ENCODE measurements at places on chromosomes 4 and X.

- no peak for DNase-seq
Measured at GRCh38 chr4:142373610-142374009, 472.5 kb downstream of the INPP4B start.

DNA sequence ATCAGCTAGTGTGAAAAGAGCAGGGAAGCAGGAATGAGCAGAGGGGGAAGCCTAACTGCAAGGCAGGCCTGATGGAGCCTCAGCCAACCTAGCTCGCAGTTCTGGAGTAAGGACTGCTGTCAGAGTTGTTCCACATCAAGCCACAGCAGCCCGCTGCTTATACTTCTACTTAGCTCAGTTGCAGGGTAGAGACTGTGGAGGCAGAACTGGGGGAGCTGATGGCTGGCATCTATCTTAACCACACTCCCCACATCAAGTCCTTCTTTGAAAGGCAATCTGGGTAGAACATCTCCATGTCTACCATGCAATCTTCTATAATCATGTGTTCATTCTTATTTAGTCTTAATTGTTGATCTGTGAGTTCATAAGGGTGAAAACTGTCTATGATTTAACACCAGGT is 46.1 kb downstream of the DDX60 start:
- DNase-seq: no peak

- no peak for DNase-seq
Measured at GRCh38 chr4:53189011-53189410, 176.8 kb downstream of the SCFD2 start.

GRCh38 chr4:118783887-118784286 is 52.0 kb downstream of the SEC24D start:
- DNase-seq: no peak

GRCh38 chr4:38075370-38076152 is 115.4 kb downstream of the PTTG2 start:
- DNase-seq: no peak

DNA sequence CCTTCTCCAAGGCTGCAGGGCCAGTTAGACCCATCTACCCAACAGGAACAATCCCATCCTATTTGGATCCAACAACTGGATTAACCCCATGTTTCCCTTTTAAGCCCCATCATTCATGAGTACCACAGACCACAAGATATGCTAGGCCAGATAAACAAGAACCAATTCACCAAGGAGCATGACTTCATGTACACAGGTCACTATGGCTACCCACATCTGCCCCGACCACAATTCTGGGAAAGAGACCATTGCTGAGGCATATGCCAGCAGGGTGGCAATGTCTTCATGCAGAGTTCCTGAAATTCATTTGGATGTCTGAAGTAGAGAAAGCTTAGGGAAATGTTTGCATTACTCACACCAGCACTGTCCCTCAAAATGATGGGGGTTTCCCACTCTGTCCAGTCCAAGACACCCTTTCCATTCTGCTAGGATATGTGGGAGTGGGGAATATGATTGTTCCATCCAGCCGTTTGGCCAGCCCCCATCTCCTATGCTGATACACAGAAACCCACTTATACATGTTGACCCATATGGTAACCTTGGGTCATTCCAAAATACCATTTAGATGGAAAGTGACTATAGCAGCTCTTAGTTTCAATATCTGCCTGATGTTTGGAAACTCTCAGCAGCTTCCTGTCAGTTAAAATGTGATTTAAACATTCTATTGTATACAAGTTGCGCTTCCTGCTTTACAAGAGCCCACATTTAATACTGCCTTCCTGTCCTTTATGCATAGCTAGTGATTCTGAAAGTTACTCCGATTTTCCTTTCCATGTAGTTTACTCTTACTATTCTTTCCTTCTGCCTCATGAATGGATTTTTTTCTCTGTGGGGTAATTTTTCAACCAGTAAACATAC is 129.0 kb downstream of the AMMECR1 start:
- DNase-seq: no peak

GRCh38 chrX:1554469-1555210 is 17.7 kb upstream of the P2RY8 start:
- no peak for DNase-seq

DNA sequence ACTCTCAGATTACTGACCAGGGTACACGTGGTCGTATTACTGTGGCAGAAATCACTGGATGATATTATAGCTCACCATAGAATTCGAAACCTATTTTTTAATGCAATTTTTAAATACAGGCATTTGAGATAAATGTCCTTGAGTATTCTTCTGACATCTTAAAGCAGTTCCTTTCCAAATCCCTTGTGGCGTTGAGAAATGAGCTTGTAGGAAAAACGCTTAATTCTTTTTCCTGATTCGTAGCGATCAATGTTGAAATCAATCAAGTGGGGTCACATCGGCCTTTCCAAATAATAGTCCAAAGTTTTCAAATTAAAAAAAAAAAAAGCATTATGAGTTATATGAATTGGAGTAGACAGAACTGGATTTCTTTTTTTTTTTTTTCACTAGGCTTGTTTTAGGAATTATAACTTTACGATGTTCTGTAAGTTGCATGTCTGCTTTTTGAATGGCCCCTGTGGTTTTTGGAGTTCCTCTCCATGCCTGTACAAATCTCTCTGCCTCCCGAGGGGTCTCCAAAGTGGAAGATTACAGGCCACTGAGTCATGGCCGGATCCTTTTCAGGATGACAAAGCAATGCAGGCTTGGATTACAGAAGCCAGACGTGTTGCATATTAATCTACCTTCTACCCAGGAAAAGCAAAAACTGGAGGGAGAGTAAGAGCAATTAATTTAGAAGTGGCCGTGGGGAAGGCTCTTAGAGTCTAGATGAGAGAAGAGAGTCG is 226.1 kb downstream of the SHOX start:
- DNase-seq: no peak

- DNase-seq: no peak
Measured at GRCh38 chr4:86587381-86588140, 6.6 kb upstream of the PTPN13 start.

DNA sequence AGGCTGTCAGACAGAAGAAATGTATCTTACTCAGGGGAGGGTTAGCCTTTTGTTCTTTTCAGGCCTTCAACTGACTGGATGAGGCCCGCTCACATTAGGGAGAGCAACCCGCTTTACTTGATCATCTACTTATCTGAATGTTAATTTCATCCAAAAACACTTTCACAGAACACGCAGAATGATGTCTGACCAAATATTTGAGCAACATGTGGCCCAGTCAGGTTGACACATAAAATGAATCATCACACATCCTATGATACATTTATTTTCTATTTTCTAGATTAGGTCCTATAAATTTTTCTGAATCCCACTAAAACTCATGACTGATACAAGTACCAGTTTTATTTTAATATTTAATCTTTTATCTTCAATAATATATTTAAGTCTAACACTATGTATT is 260.3 kb downstream of the IL15 start:
- DNase-seq: no peak

GRCh38 chr4:5791654-5792053 is 80.7 kb downstream of the EVC start:
- DNase-seq: no peak

GRCh38 chrX:50700921-50701320 is 113.1 kb downstream of the SHROOM4 start:
- DNase-seq: no peak

GRCh38 chr4:158322109-158322508 is 111.8 kb downstream of the TMEM144 start:
- DNase-seq: no peak

- no peak for DNase-seq
Measured at GRCh38 chr4:11640584-11640983, 211.9 kb upstream of the HS3ST1 start.

DNA sequence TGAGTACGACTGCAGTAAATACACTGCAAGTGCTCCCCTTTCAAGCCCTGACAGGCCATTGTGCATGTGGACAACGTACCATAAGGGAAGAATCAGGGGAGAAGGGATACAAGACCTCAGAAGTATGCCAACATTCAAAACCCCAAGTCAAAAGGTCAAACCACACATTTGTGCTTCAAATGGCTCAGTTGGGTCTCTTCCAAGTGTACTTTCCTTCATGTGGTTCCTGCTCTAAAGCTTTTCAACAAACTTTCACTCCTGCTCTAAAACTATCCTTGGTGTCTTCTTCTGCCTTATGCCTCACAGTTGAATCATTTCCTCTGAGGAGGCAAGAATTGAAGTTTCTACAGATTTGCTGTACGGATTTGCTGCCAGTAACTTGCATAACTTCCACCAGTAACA is 305.7 kb upstream of the SLIT2 start:
- no peak for DNase-seq

DNA sequence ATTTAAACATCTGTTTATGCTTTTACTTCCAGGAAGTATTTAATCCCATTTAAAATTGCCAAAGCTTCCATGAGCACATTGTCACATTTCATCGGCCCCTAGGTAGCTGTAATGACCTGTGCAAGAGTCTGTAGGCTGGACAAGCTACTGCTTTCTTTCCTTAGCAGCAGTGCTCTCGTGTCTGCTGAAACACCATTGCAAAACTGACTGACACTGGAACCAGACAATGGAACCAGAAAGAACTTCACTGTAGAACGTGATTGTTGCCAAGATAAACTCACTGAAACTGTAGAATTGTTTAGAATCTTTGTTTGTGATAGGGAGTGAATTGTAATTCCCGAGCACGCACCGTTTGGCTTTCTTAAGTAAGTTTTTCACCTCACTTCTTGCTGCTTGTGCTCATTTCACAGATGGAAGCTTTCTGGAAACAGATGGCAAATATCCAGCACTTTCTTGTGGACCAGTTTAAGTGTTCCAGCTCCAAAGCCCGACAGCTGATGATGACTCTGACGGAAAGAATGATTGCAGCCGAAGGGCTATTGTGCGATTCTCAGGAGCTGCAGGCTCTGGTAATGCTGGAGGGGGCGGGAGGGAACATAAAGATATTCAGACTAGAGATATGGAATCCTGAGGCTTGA is 36.9 kb downstream of the EVC start:
- DNase-seq: no peak

GRCh38 chr4:76990288-76991080 is 40.9 kb downstream of the SEPTIN11 start:
- no peak for DNase-seq

DNA sequence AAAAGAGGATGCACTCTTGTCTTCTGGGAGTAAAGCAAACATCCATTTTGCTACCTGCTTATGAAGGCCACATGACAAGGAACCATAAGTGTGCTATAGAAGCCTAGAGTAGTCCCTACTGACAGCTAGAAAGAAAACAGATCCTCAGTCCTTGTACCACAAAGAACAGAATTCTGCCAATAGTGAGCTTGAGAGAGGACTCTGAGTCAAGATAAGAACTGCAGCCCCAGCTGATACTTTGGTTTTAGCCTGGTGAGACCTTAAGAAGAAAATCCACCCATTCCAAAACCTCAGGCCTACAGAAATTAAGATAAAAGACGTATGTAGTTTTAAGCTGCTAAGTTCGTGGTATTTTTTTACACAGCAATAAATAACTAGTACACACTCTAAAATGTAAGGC is 914.6 kb downstream of the PCDH19 start:
- no peak for DNase-seq

DNA sequence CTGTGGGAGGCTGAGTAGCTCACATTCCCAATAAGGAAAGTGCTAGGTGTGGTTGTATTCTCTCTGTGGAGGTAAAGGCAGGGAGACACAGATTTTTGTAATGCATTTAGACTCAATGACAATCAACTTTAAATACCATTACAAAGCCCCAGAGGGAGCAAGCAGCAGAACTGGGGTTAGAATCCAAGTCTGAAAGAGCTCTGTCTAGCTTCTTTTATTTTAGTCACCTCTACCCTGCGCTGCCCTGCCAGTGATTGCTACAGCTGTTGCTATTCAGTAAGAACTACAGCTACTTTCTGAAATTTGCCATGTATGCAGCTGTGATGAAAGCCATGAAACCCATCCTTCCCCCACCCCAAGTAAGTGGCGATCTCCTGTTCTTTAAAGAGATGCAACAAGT is 22.5 kb downstream of the SLC39A8 start:
- DNase-seq: no peak

GRCh38 chrX:120625371-120625770 is 4.5 kb downstream of the C1GALT1C1 start:
- no peak for DNase-seq

GRCh38 chr4:98406819-98407218 is 145.6 kb downstream of the RAP1GDS1 start:
- DNase-seq: no peak

GRCh38 chr4:112550728-112551127 is 34.7 kb upstream of the NEUROG2 start:
- no peak for DNase-seq

- no peak for DNase-seq
Measured at GRCh38 chrX:114675365-114675764, 91.5 kb downstream of the HTR2C start.

DNA sequence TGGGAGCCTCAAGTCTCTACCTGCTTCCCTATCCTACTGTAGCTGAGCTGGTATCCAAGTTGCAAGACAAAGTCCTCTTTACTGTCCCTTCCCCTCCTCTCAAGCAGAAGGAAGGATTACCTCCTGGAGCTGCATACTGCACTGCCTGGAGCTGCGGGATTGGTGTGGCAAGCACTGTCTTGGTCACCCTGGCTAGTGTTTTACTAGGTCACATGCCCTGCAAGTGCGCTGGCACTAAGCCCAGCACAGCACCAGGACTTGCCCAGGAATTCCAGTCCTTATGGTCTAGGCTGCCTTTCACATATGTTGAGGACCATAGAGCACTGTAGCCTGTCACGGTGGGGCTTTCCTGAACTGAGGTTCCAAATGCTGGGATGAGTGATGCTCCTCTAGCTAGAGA is 227.3 kb upstream of the ZC4H2 start:
- DNase-seq: no peak

- DNase-seq: no peak
Measured at GRCh38 chr4:140168936-140169335, 15.0 kb upstream of the MAML3 start.

GRCh38 chr4:123621072-123621705 is 224.6 kb downstream of the SPRY1 start:
- DNase-seq: no peak

DNA sequence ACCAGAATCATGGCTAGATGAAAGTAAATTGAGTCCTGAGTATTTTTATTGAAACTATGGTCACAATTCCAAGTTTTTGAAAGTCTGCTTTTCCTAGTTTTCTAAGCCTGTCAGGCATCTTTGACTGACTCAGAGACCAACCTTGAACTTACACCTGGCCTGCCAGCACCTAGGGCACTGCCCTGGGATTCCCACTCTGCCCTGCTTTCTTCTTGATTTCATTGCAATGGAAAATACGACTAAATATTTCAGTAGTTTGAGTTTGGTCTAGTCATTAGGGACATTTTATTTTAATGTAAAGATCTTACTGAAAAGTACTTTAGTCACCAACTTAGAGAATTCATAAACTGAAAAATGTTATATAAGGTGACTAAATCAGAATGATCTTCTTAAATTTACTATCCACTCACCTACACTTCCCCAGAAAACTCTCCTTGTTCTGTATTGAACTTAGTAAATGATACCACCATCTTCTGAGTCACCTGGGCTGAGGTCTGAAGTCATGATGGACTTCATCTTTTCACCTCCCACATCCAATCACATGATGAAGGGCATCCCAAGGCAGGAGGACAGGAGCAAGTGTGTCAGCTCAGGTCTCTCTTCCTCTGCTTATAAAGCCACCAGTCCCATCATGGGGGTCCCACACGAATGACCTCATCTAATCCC is 11.6 kb upstream of the PYURF start:
- DNase-seq: no peak
